NCI-H1694 (cell line): ENCODE measurements at places on chromosomes 12 and 14.

DNA sequence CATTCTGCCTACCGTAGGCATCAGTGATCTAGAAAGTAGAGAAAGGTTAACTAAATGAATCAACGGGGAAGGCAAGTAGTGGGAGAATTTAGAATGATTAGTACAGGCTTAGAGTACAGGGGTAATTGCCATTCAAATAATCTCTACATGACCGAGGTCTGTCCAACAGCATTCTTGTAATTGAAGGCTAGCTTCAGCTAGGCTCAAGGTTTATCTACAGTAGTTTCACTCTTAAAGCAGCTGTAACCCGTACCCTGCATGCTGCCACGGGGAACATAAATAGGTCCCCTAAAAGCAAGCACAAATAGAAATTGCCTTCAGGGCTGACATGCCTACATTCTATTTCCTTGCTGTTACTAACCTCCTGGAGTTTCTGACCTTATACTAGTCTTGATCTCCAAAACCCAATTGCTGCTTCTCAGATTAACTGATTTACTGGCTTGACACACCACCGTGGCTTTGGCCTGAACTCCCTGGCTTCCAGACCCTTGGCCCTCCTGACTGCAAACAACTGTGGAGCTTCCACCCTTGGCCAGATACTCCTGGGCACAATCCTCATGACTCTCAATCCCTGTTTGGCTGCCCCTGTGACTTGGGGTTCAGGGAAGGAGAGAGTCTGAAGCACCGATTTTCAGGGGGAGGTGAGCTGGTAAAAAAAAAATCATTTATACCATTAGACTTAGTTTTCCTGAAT is 242.1 kb upstream of the FOXN3 start:
- DNase-seq = no peak

DNA sequence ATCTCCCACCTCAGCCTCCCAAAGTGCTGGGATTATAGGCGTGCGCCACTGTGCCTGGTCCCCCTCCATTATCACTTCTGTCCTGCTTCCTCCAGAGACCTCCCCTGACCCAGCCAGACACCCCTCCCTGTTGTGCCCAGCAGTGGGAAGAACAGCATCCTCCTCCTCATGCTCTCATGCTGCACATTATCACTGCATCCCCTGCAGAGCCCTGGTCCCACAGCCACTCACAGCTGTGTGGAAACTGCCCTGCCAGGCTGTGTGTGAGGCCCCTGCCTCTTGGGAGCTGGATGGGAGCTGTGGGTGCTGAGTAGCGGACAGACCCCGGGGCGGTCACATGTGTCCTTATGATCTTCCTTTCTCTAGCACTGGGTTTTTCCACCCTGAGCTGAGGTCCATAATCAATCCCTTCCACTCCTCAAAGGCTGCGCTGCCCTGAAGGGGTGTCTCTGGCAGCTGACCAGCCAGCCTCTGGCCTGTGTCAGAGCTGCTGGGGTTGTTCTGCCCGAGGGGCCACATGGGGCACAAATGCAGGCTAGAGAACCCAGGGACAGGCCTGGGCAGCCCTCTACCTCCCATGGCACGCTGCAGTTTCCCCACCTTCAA is 9.2 kb downstream of the HIP1R start:
- no peak for DNase-seq

GRCh38 chr12:118288174-118288573 is 84.5 kb downstream of the TAOK3 start:
- no peak for DNase-seq

- no peak for DNase-seq
Measured at GRCh38 chr12:26817183-26817591, 15.8 kb downstream of the ITPR2 start.

DNA sequence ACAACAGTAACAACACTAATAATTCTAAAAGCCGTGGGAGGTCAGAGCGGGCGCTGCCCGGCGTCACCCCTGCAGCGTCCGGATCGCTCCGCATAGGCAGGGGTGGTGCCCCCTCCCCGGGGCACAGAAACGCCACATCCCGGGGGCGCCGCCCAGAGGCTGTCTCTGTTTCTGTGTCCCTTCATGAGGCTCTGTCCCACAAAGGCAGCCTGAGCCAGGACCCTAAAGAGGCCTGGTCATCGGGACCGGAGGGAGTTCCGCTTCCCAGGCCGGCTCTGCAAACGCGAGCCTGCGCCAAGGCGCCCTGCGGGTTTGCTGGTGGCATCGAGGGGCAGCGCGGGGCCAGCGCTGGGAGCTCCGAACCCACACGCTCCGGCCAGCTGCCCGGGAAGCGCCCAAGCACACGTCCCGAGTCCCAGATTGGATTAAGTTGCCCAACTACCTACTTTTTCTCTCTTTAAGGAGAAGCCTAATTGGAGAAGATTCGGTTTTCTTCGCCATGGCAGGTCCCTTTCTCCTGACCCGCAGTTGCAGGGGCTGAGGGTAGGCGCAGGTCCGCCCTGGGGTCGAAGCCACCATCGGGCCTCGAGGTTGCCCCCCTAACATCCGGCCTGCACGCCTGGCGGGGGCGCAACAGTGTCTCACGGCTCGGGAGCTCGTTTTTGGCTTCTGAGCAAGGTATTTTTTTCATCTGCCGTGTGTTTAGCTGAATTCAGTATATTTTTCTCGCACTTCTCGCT is 421.7 kb downstream of the VRK1 start:
- DNase-seq = no peak

GRCh38 chr12:103571286-103571685 is 15.8 kb upstream of the STAB2 start:
- DNase-seq = no peak

DNA sequence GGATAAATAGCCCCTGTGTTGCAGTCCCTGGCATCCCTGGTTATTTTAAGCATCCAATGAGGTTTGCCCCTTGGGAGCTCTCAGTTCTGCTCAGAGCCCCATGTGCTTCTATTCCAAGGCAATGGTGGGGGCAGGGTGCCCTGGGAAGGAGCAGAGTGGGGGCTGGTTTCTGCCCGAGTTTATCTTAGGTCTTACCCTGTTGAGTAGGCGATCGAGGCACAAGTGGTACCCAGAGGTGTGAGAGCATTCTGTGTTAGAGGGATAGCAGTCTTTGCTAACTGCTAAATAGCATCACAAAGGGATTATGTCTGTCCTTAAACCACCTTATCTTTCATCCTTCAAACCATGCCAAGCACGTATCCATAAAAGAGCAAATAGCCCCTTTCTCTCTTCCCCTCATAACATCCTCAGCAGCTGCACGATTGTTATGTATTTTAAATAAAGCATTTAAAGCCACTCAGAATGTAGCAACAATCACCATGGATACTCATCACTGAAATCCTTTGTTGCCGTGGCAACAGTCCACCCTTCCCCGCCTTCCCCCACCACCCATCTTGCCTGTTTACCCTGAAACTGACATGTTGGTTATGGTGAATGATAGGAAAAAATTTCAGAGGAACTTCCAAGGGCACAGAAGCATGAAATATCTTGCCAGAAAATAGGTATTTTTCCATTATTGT is 139.3 kb downstream of the PTPN11 start:
- peak; percentile 26 for DNase-seq

DNA sequence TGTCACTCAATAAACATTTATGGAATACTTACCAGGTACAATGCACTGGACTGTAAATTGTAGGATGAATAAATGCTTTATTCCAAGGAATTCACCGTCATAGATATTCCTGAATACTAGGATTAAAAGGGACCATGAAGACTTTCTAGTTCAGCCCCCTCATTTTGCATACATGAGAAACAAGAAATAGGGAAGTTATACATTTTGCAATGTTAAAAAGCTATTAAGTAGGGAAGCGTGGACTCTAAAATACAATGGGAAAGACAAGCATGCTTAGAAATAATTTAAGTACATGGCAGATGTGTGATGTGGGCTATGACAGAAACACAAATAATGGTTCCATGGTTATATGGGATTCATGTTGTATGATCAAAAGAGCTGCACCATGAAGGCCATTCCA is 89.4 kb upstream of the SYT10 start:
- no peak for DNase-seq

- DNase-seq = peak; percentile 90
Measured at GRCh38 chr12:21551841-21552465, 25.9 kb downstream of the SPX start.

- DNase-seq = no peak
Measured at GRCh38 chr12:62995097-62995496, 60.1 kb upstream of the PPM1H start.

DNA sequence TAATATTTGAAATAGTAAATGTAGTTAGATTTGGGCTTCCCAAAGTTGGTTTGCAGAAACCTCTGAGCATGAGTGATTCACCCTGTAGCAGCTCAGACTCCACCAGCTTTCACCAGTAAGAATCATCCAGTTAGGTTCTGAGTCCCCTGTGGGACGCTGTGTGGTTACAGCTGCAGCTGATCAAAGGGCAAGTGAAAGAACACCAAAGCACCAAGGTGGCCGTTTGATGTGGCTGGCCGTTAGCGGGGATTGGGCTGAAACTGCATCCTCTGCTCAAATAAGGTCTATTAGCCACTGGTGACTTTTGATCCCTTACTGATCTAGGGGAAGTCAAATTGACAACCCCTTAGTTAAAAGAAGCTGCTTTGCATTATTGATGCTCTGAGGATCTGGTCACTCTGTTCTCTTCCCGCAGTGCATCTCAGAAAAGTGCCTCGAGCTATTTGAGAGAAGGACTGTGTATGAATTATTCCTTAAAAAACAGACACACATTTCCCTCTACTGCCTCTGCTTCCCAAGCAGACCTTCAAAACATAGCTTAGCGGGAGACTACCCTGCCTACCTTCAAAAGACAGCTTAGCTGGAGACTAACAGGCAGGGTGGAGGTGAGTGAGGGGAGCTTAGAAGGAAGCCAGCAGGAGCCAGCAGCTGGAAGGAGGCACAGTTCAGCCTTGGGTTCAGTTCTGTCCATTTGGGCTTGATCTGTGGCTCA is 3.7 kb downstream of the ABHD12B start:
- no peak for DNase-seq

DNA sequence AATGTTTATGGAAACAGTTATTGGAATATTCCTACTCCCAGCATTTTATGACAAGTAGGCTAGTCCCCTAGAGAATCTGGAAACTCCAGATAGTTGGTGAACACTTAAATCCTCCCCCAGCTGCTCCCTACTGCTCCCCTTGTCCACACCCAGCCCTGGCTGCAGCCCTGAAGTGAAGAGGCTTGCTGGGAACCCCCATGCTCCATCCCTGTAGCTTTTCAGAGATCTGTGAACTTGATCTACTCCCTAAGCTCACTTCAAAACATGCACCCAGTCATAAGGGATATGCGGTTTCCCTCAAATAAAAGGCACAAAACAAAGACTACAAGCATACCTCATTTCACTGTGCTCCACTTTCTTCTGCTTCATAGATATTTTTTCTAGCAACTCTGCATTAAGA is 33.2 kb downstream of the EGLN3 start:
- no peak for DNase-seq

DNA sequence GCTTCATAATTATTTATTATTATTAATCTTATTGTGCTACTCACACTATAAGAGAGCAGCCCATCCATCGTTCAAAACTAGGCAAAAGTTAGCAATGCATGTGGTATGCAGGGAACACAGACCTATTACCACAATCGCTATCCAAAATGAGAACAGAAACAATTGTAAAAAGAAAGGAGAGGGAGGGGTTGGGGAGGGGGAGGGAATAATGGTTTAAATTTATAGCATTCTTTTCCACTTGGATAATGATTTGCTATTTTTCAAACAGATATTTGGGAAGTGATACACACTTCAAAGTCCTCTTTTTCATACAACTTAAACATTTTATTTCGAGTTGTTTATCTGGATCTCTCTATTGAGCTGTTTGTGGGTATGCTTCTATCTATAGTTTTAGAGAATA is 248.6 kb upstream of the SOX5 start:
- DNase-seq = no peak

GRCh38 chr12:124147575-124147974 is 147.3 kb upstream of the RFLNA start:
- DNase-seq = no peak

- DNase-seq = no peak
Measured at GRCh38 chr12:3560295-3560620, 69.3 kb downstream of the PRMT8 start.

DNA sequence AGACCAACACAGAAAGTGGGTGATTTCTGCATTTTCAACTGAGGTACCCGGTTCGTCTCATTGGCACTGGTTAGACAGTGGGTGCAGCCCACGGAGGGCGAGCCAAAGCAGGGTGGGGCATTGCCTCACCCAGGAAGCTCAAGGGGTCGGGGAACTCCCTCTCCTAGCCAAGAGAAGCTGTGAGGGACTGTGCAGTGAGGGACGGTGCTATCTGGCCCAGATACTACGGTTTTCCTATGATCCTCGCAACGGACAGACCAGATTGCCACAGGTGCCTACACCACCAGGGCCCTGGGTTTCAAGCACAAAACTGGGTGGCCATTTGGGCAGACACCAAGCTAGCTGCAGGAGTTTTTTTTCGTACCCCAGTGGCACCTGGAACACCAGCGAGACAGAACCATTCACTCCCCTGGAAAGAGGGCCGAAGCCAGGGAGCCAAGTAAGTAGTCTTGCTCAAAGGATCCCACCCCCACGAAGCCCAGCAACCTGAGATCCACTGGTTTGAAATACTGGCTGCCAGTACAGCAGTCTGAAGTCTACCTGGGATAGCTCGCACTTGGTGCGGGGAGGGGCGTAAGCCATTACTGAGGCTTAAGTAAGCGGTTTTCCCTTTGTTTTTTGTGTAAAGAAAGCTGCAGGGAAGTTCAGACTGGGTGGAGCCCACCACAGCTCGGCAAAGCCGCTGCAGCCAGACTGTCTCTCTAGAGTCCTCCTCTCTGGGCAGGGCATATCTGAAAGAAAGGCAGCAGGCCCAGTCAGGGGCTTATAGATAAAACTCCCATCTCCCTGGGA is 25.5 kb upstream of the NAA30 start:
- no peak for DNase-seq
